ENCODE measurements at places on chromosomes 3 and 15. TPM values are rescaled to one million over a fixed set of nuclear protein-coding genes. Genes with fewer than 3 reads are reported as not detected.

IL5RA gene
- not detected for total RNA-seq

WDR93 gene
- total RNA-seq = 0.51 TPM

CFAP92 gene
- total RNA-seq = 5.3 TPM

- H3K4me1 ChIP-seq = peaks cover 13% of the 10 kb centered on the region
- H3K36me3 ChIP-seq = no peaks in the 10 kb centered on the region
- no peak overlapping the region for H3K4me3 ChIP-seq
- no peaks in the 10 kb centered on the region for H3K27me3 ChIP-seq
These were observed 113.1 kb upstream of the ABHD17C start for GRCh38 chr15:80581976-80582375.

DNA sequence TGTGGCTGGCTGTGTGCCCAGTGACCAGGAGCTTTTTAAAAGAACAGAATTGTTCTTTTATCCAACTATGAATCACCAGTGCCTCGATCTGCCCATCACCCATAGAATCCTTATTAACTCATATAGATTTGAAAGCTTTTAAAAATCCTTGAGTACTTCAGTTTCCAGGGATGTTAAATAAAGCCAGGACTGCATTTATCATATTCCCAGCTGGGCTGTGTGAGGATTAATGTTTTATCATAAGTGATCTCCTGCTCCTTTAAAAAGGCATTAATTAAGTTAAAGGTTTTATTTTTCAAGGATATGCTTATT lies 234.0 kb downstream of the MYRIP start:
- H3K27ac ChIP-seq = no peak overlapping the region
- H3K27me3 ChIP-seq = no peaks in the 10 kb centered on the region
- no peak for DNase-seq
- no peak overlapping the region for H3K4me3 ChIP-seq
